ENCODE measurements at places on chromosomes 4 and X.
A peak's percentile ranks its signal among the peaks of the same experiment; 100 is the strongest.

- DNase-seq, result no peak
These were observed 37.2 kb downstream of the TBC1D9 start for GRCh38 chr4:140719022-140719421.

- no peak for DNase-seq
These were observed at the start of gene GPR143 for GRCh38 chrX:9765737-9766097. TSS of gene GPR143 (minus strand) at chrX:9765847. CDS start at chrX:9765817, 30 bp downstream.

GRCh38 chr4:141501931-141502330, 134.5 kb upstream of the IL15 start:
- DNase-seq, result no peak

DNA sequence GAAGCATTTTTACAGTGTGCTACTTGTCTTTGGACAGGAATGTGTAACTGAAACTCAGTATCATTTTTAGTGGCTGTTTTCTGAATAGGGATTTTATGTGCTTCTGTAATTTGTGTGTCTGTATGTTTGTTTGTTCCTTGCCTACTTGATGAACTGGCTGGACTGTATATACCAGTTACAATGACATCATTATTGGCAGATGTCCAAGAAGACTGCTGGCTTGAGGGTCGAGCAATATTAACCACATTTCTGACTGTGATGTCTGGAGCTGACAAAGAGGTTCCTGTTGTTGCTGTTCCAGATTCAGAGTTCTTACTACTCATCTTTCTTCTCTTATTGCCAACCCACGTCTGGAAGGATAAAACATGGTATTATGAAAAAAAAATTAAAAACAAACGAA, 33.0 kb downstream of the HDX start:
- no peak for DNase-seq

DNA sequence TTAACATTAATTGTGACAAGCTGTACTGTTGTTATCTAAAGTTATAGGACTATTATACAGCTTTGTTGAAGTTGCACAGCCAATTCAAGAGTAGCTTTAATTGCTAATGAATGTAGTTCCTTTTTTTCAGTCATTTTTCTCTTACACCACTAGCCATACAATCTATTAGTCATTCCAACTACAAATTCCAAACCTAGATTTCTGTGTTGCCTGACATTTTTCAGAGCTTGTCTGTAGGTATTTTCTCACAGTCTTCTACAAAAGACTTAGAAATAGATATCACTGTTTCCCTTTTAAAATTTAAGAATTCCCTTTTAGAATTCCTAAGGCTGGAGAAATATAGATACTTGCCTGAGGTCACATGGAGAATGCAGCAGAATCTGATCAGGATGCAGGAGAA, 307.0 kb upstream of the HS3ST1 start:
- no peak for DNase-seq

- DNase-seq, result no peak
These were observed 21.8 kb upstream of the BBS12 start for GRCh38 chr4:122710434-122711308.

- no peak for DNase-seq
These were observed 21.3 kb upstream of the SULT1E1 start for GRCh38 chr4:69881173-69881773.

DNA sequence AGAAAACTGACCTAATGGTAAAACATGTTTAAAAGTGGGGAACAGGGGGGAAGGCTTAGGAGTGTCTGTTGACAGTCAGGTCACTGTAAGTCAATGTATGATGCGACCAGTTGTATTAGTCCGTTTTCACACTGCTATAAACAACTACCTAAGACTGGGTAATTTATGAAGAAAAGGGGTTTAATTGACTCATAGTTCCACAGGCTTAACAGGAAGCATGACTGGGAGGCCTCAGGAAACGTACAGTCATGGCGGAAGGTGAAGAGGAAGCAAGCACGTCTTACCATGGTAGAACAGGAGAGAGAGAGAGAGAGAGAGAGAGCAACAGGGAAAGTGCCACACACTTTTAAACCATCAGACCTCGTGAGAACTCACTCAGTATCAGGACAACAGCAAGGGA, 13.0 kb upstream of the PLAC1 start:
- no peak for DNase-seq

DNA sequence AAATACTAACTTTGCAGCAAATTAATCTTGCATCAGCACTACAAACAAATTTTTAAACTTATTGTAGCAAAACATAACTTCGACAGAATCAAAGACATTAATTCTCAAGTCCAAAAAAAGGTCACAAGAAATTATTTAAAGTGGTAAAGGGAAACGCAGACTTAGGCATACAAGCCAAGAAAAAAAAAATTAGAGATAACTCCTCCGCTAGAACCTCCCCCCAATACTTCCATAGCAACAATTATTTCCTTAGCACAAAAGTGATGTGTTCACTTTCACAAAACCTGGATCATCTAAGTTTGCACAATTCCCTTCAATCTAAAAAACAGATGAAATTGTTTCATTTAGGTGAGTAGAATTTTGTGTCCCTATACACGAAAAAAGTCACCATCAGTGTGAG, 1.1 kb downstream of the LRBA start:
- no peak for DNase-seq

- peak; percentile 67 for DNase-seq
These were observed 108.5 kb downstream of the PHKA2 start for GRCh38 chrX:18875256-18875878.

- no peak for DNase-seq
These were observed 343.3 kb upstream of the RPS6KA3 start for GRCh38 chrX:20609916-20610415.

DNA sequence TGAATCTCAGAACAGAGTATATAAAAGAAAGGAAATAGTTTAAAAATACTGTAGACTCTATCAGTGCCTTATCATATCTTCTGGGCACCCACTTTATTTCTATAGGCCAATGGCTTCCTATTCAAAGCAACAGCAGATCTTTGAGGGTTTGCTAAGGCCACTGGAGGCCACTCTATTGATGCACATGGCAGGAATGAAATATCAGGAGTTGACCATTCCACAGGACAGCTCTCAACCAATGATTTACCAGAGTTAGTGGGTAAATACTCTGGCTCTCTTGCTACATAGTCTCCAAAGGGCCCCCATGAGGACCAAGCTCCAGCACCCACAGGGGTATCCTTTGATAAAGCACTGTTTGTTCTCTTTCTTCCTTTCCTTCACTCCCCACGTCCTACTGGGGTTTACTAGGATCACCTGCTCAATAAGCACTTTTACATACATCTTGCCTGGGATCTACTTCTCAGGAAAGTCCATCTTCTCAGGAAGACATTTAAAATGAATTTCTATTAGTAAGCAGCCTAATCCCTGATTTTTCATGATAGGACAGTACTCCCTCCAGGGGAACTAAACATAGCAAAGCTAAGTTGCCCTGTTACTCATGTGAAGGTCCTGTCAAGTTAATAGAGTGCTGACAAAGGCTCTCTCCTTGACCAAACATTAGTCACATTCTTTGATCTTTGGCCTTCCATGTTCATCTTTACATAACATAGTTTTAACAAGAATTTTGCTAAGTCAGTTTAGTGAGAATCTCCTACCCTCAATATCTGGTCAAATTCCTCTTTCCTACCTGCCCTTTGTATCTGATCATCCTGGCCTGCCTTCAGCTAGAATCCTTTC, 459.7 kb downstream of the GRXCR1 start:
- no peak for DNase-seq

GRCh38 chr4:39635023-39635422, 3.6 kb downstream of the SMIM14 start:
- DNase-seq, result no peak

GRCh38 chrX:68417651-68418050, 15.6 kb downstream of the OPHN1 start:
- DNase-seq, result no peak

GRCh38 chr4:111268769-111269414, 646.0 kb upstream of the PITX2 start:
- DNase-seq, result no peak

GRCh38 chr4:142703694-142704309, 142.3 kb downstream of the INPP4B start:
- DNase-seq, result no peak

- DNase-seq, result no peak
These were observed at the start of gene GPR101 for GRCh38 chrX:137033774-137034507. TSS of gene GPR101 (minus strand) at chrX:137033995. CDS start at chrX:137031674, 2,321 bp downstream.

DNA sequence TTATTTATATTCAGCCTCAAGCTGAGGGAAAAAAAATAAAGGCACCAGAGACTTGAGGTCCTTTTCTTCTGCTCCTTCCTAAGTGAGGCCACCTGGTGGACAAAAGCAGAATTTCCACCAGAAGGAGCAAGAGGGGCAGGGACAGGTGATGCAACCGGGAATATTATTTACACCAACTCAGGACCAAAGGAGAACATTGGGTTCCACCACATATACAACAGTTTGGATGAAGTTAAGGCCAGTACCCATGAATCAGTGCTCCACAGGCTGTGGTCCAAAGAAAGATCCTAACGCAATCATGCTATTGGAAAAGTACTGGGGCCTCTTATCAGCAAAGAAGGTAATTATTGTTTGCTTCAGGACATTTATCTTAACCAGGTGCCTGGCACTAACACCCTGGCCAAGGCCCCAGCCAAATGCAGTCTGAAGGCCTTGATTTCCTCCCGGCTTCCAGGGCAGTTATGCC, 57.4 kb downstream of the TSC22D3 start:
- no peak for DNase-seq
